ENCODE measurements at places on chromosomes 16 and 17.

DNA sequence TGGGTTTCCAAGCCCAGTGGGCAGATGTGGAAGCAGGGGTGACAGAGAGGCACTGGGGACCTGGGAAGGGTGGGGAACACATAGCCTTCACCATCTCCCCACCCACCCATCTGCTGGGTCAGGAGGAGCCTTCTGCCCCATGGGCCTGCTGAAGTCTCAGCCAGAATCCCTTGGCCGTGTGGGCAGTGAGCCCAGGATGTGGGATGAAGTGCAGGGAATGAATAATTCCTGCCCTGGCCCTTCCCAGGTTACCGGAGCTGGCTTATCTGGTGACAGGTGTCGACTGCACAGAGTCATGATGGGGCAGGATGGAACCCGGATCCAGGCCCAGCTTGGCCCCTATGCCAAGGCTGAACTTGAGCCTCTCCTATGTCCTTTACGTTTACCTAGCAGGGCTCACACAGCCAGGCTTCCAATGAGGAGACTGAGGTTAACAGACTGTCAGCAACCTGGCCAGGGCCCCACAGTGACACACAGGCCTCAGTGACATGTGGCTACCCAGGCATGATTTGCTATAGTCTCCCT is 17.5 kb downstream of the ATP2A3 start:
- no peak for DNase-seq

- no peak for DNase-seq
Observed at GRCh38 chr17:63859257-63859656, 14.2 kb downstream of the CSH2 start.

DNA sequence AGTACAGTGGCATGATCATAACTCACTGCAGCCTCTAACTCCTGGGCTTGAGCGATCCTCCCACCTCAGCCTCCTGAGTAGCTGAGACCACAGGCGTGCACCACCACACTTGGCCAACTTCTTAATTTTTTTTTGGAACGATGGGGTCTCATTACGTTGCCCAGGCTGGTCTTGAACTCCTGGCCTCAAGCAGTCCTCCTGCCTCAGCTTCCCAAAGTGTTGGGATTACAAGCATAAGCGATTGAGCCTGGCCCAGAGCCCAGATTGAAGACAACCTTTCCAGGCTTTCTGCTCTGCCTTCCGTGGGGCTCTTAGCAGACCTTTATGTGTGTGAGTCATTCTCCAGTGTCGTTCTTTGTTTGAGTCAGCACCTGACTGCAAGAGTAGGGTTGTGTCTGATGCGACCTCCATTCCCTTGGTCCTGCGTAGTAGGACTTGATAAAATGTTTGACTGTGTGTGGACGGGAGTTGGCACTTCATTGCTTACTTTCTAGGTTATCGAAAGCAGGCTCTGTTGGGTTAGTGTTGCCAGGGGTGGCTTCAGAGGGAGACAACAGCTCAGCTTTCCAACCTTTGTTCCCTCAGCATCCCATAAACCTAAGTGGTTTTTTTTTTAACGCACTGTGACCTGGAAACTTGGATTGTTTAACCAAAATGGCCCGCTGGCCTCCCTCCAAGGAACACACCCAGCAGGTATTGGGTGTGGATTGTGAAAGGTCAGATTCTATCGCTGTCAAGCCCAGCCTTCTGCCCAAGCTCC is 26.4 kb downstream of the EEF2K start:
- DNase-seq: no peak

DNA sequence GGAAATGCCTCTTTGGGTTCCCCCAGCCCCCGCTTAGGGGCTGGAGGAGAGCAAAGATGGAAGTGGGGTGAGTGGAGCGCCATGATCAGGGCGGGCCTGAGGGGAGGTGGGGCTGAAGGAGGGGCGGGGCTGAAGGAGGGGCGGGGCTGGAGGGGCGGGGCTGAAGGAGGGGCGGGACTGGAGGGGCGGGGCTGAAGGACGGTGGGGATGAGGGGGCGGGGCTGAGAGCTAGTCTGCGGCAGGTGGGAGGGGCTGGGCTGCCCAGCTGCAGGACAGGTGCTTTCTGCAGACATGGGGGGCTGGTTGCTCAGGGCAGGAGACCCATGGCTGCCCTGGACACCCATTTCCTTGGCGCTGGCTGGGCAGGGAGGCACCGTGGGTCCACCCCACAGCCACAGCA is 39.1 kb upstream of the PABPN1L start:
- DNase-seq: peak; percentile 20

- no peak for DNase-seq
Observed at GRCh38 chr17:36749493-36749892, 148.1 kb downstream of the MRM1 start.

DNA sequence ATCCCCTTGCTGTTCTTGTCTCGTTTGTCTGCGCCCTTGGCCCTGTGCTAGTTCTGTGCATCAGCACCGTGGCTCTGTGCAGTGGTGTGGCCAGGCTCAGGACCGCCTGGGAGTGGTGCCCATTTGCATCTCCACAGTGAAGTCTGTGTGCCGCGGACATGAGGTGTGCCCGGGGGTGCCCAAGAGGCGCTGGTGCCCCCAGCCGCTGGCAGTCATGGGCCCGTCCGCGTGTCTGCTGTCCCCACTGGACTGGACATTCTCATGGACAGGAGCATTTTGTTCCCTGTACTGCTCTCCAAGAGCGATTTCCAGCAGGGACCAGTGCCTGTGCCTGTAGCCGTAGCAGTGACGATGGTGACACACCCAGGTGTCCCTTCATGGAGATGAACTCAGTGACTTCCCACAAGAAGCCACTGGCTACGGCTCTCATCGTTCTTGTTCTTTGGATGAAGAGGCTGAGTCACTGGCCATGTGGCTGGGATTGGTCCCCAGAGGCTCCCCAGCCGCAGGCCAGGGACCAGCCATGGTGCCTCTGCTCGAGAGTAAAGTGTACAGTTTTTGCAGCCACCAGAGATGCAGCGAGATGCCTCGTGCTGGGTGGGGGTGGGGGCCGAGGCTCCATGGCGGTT is 13.0 kb upstream of the MC1R start:
- no peak for DNase-seq

GRCh38 chr16:28311913-28312312 is 19.6 kb downstream of the SBK1 start:
- no peak for DNase-seq

Measured in suppressor macrophage treated with lipopolysaccharide for 1 hour (primary cell).